Activated naive CD8-positive, alpha-beta T cell treated with anti-CD3 and anti-CD28 coated beads, Interleukin-2, amount 10 ng/mL, durations not matched to agents 7 days and 5 days (primary cell): ENCODE measurements at places on chromosomes 6 and 20. TPM values are rescaled to one million over a fixed set of nuclear protein-coding genes. Genes with fewer than 3 reads are reported as not detected.

The SNHG17 gene
- total RNA-seq = 70.9 TPM

The ADGRF5 gene
- total RNA-seq = not detected

The POU5F1 gene
- total RNA-seq = 0.22 TPM

The NRSN1 gene
- total RNA-seq = not detected

The LRRN4 gene
- total RNA-seq = not detected

The CNR1 gene
- total RNA-seq = not detected

The OXT gene
- total RNA-seq = 0.89 TPM

GRCh38 chr6:84860920-84861319 lies 96.5 kb upstream of the TBX18 start:
- no peaks in the 10 kb centered on the region for H3K36me3 ChIP-seq
- H3K27me3 ChIP-seq = no peaks in the 10 kb centered on the region
- no peak overlapping the region for H3K4me3 ChIP-seq
- no peak for DNase-seq
- no peaks in the 10 kb centered on the region for H3K4me1 ChIP-seq
- H3K27ac ChIP-seq = no peak overlapping the region

GRCh38 chr6:150900049-150900448 lies 34.5 kb downstream of the MTHFD1L start:
- peaks cover 20% of the 10 kb centered on the region for H3K4me1 ChIP-seq
- no peak overlapping the region for H3K4me3 ChIP-seq
- no peaks in the 10 kb centered on the region for H3K27me3 ChIP-seq
- DNase-seq = no peak

DNA sequence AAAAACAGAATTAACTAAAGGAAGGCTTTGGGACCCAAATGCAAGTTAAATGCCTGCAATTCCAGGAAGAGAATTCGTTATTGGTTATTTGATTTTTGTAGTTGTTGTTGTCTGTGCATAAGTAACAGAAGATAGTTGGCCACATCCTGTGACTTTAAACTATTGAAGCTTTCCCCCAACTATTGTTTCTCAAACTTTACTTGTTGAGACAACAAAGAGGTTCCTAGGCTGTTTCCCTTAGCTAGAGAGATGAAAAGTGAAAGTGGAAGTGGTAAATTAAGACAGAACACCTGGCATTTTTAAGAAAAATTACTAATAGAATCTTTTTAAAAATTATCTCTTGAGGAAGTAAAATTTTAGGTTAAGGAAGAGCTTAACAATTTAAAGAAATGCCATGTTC lies 525.2 kb downstream of the PKHD1 start:
- DNase-seq = no peak
- no peaks in the 10 kb centered on the region for H3K4me1 ChIP-seq
- H3K27me3 ChIP-seq = no peaks in the 10 kb centered on the region
- no peak overlapping the region for H3K27ac ChIP-seq
- no peaks in the 10 kb centered on the region for H3K36me3 ChIP-seq

GRCh38 chr6:134729561-134729960 lies 220.3 kb downstream of the ALDH8A1 start:
- no peaks in the 10 kb centered on the region for H3K36me3 ChIP-seq
- no peak for DNase-seq
- peaks cover 17% of the 10 kb centered on the region for H3K27me3 ChIP-seq
- no peak overlapping the region for H3K4me3 ChIP-seq
- H3K27ac ChIP-seq = no peak overlapping the region

DNA sequence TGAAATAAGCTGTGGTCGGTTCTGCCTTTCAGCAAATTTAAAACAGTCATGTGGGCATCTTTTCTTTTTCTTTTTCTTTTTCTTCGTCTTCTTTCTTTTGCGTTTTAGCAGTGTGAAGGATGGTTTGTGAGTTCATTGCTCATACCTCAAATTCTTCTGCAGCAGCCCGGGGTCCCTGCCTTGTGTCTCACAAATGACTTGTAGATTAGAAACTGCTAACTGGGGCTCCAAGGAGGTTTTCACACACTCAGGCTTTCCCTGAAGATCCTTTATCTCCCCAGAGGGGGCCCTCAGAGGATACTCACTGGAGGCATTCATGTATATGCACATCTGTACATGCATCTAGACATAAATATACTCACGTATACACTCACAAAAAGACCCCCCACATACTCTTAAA lies 1.7 kb downstream of the SMOC2 start:
- H3K4me3 ChIP-seq = no peak overlapping the region
- no peak overlapping the region for H3K27ac ChIP-seq
- peaks cover 53% of the 10 kb centered on the region for H3K27me3 ChIP-seq
- H3K36me3 ChIP-seq = no peaks in the 10 kb centered on the region

- no peaks in the 10 kb centered on the region for H3K27me3 ChIP-seq
- no peak for DNase-seq
- no peak overlapping the region for H3K4me3 ChIP-seq
- no peak overlapping the region for H3K27ac ChIP-seq
- no peaks in the 10 kb centered on the region for H3K36me3 ChIP-seq
These were observed 113.3 kb upstream of the TBX18 start for GRCh38 chr6:84877515-84878210.

GRCh38 chr20:47886454-47887041 lies 101.3 kb upstream of the SULF2 start:
- DNase-seq = no peak
- no peak overlapping the region for H3K4me3 ChIP-seq
- H3K4me1 ChIP-seq = no peaks in the 10 kb centered on the region
- H3K27me3 ChIP-seq = no peaks in the 10 kb centered on the region

GRCh38 chr6:36625158-36625919 lies 31.2 kb downstream of the SRSF3 start:
- H3K27ac ChIP-seq = no peak overlapping the region
- peaks cover 26% of the 10 kb centered on the region for H3K4me1 ChIP-seq
- DNase-seq = no peak
- H3K27me3 ChIP-seq = peaks cover 2% of the 10 kb centered on the region
- peak overlapping the region; percentile 14 for H3K4me3 ChIP-seq

- H3K36me3 ChIP-seq = no peaks in the 10 kb centered on the region
- DNase-seq = no peak
- H3K27me3 ChIP-seq = peaks cover 69% of the 10 kb centered on the region
- H3K4me3 ChIP-seq = no peak overlapping the region
- H3K27ac ChIP-seq = no peak overlapping the region
- peaks cover 9% of the 10 kb centered on the region for H3K4me1 ChIP-seq
These were observed 7.1 kb downstream of the PRSS16 start for GRCh38 chr6:27254566-27254965.

- no peak overlapping the region for H3K27ac ChIP-seq
- no peaks in the 10 kb centered on the region for H3K27me3 ChIP-seq
- H3K4me1 ChIP-seq = peaks cover 6% of the 10 kb centered on the region
- no peaks in the 10 kb centered on the region for H3K36me3 ChIP-seq
These were observed 81.3 kb downstream of the VEGFA start for GRCh38 chr6:43851204-43851865.

DNA sequence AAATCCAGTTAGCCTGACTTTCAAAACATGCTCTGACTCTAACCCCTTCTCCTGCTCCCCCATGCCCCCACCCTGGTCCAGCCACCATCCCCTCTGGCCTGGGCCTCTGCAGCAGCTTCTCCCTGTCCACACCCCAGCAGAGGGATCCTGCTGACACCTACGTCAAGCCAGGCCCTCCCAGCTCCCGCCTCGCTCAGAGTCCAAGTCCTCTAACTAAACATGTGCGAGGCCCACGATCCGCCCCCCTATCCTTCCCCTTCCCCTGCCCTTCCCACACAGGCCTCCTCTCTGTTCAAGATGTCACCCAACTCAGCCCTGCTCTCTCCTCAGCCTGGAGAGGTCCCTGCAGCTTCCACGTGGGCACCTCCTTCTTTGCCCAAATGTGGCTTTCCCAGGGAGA lies 33.7 kb downstream of the NFATC2 start:
- H3K27me3 ChIP-seq = no peaks in the 10 kb centered on the region
- no peak for DNase-seq
- peaks cover 52% of the 10 kb centered on the region for H3K36me3 ChIP-seq
- no peak overlapping the region for H3K4me3 ChIP-seq

DNA sequence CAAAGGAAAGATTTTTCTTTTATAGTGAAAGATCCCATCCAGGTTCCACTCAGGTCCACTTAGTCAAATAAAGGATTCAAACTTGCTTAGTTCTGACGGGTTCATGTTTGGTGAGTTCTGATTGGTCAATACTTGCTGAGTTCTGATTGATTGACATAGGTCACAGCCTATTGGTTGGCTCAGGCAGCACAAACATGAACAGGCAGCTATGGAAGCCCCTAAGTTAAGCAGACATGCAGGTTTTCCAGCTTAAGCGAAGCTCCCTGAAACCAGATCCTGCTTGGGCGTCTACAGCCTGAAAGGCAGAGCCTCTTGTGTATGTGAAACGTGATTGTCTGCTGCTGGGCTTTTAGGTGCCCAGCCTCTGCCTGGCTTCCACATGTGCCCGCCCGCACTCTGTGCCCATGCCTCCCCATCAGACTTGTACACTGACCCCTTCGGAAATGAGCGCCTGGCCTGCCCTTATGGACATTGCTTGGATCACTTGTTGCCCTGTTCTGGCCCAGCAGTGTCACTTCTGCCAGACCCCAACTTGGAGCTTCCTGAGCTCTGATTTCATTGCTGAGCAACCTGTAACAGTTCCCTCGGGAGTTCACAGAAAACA lies 45.4 kb upstream of the ECI2 start:
- H3K27ac ChIP-seq = no peak overlapping the region
- peaks cover 10% of the 10 kb centered on the region for H3K27me3 ChIP-seq
- DNase-seq = no peak
- H3K36me3 ChIP-seq = no peaks in the 10 kb centered on the region
- no peak overlapping the region for H3K4me3 ChIP-seq
- no peaks in the 10 kb centered on the region for H3K4me1 ChIP-seq

DNA sequence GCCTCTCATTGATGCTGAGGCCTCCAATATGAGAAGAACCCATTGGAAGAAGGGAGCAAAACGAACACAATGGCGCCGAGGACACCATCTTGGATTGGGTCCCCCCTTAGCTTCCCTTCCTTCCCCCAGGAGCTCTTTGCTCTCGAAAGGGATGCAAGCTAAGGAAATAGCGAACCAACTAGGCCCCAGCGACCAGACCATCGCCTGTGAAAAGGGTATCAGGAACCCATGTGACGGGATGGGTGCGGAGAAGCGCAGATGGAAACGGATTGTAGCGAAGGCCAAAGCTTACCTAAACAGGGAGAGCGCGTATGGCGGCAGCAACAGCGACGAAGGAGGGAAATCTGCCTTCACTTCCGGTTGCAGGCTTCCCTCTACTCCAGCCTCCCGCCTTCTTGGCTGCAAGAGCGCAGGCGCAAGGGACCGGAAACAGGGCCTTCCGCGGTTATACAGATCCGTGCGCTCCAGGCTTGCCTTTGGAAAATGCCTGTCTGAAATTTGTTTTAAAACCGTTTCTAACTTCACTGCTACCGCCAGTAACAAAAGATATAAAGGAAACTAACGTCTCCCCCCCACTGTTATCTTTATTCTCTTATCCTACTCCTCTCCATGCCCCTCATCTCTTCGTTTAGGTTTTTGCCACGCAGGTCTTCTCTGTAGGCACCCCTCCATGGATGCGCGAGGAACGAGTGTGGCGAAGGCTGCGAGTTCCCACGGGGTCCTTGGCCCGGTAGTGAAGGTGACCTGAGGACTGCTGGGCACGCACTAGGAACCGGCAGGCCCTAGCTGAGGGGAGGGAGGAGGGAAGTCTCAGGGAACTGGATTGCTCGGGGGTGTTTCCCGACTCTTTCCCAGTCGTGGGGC lies at the start of gene DDX39B:
DDX39B (minus strand) TSS at position 346 of the 864 bp plus-strand sequence. CDS start 1,471 bp downstream, outside the sequence.
- H3K36me3 ChIP-seq = peaks cover 33% of the 10 kb centered on the region
- H3K4me1 ChIP-seq = peaks cover 37% of the 10 kb centered on the region
- peak within 1 kb of the TSS; percentile 91 for H3K27ac ChIP-seq
- H3K27me3 ChIP-seq = no peaks in the 10 kb centered on the region

GRCh38 chr6:29946223-29947076 lies 4.1 kb downstream of the HLA-A start:
- no peak for DNase-seq
- H3K4me1 ChIP-seq = peaks cover 34% of the 10 kb centered on the region
- H3K27me3 ChIP-seq = no peaks in the 10 kb centered on the region

DNA sequence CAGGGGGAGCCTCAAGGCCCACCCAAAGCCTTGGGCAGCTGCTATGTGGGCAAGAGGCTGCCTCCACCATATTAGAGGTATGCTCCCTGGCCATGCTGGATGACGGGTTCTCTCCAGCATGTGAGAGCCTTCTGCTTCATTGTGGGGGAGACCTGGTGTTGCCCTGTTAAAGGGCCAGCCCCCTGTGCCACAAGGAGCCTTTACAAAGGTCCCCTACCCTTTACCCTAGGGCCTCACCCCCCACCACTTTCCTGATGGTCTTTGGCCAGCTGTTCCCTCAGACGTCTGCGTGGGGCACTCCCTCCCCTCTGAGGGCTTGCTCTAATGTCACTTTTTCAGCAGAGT lies 5.2 kb downstream of the ADIG start:
- H3K4me1 ChIP-seq = no peaks in the 10 kb centered on the region
- H3K27ac ChIP-seq = no peak overlapping the region
- H3K4me3 ChIP-seq = no peak overlapping the region
- no peaks in the 10 kb centered on the region for H3K36me3 ChIP-seq
- DNase-seq = no peak

DNA sequence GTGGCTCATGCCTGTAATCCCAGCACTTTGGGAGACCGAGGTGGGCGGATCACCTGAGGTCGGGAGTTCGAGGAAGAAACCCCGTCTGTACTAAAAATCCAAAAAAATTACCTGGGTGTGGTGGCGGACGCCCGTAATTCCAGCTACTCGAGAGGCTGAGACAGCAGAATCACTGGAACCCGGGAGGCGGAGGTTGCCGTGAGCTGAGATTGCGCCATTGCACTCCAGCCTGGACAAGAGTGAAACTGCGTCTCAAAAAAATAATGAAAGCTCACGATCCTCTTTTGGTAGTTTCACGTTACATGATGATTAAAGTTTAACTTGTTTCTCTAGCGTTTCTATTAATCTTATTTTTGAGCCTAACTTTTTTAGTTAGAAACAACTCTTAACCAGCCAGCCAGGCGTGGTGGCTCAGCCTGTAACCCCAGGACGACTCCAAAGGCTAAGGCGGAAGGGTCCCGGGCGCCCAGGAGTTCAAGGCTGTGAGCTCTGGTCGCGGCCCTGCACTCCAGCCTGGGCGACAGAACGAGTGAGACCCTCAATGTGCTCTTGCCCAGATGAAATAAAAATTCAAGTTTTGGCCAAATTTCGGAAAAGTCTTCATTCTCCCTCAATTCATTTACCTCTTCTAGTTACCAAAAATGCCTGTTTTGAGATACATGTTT lies 1.2 kb upstream of the WRNIP1 start:
- H3K4me3 ChIP-seq = peak overlapping the region; percentile 94
- H3K27ac ChIP-seq = peak overlapping the region; percentile 95
- H3K36me3 ChIP-seq = peaks cover 4% of the 10 kb centered on the region
- H3K27me3 ChIP-seq = no peaks in the 10 kb centered on the region
- H3K4me1 ChIP-seq = peaks cover 35% of the 10 kb centered on the region
- no peak for DNase-seq
